Effector memory CD4-positive, alpha-beta T cell (primary cell): ENCODE measurements at places on chromosomes 5 and 9.
A peak's percentile ranks its signal among the peaks of the same experiment; 100 is the strongest.

DNA sequence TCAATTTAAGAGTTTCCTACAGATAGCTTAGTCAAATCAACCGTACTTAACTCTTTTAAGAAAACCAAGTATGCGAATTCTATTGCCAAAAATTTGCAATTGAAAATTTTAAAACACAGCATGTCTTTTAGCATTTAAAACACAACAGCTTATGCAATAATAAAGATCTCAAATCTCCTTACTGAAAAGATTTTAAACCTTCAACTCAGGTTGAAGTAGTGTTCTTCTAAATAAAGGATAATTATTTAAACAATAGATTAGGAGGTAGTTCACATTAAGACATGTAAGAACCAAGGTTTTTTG, 5.5 kb downstream of the NR3C1 start:
- no peaks in the 10 kb centered on the region for H3K27me3 ChIP-seq
- DNase-seq, result no peak
- H3K27ac ChIP-seq, result no peak overlapping the region
- peaks cover 9% of the 10 kb centered on the region for H3K36me3 ChIP-seq
- peak overlapping the region; percentile 41 for H3K4me3 ChIP-seq

DNA sequence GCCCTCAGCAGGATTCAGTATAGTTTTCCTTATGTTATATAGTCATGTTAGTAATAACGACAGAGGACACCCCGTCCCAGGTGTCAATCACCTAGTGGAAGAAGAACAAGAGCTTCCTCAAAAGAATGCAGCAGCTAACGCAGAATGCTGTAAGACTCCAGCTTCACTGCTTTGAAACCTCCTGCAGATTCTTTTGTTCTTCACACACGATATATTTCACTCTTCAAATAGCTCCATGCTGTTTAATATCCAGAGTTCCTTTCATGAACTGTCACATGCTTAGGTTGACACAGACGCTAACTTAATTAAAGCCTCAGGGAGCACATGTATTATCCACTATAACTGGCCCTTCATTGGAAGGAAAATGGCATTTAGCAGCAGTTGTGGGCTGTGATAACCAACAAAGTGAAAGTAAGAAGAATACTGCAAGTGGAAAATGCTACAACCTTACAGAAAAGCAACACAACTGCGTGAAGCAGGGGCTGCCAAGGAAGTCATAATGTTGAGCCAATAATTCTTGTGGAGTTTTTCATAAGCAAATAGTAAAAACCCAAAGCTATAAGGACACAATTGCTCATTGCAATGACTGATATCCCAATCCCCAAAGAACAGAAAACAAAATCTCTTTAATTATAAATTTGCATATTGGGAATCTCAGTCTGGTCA, 387.5 kb downstream of the PLK2 start:
- H3K27ac ChIP-seq, result no peak overlapping the region
- H3K36me3 ChIP-seq, result no peaks in the 10 kb centered on the region

DNA sequence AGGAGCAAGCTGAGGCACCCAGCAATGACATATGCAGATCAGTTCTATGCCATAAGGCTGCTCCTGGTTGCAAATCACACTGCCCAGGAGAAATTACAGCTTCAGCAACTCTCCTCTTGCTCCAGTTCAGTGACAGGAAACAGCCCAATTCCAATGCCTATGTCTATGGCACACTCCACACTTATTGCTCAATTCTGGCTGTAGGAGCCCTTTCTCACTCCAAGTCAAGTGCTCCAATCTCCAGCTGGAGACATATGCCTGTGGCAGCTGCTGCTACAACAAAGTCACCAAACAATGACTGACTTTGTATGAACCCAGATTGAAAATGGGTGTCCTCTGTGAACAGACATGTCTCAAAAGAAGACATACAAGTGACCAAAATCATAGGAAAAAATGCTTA, 31.8 kb upstream of the PLCXD3 start:
- H3K36me3 ChIP-seq, result no peaks in the 10 kb centered on the region
- H3K27ac ChIP-seq, result no peak overlapping the region
- H3K4me1 ChIP-seq, result no peaks in the 10 kb centered on the region
- H3K27me3 ChIP-seq, result no peaks in the 10 kb centered on the region
- no peak for DNase-seq
- no peak overlapping the region for H3K4me3 ChIP-seq

GRCh38 chr5:90381213-90381929, 28.2 kb downstream of the CETN3 start:
- H3K27me3 ChIP-seq, result no peaks in the 10 kb centered on the region
- no peaks in the 10 kb centered on the region for H3K36me3 ChIP-seq
- H3K4me1 ChIP-seq, result no peaks in the 10 kb centered on the region
- H3K27ac ChIP-seq, result no peak overlapping the region
- DNase-seq, result no peak

DNA sequence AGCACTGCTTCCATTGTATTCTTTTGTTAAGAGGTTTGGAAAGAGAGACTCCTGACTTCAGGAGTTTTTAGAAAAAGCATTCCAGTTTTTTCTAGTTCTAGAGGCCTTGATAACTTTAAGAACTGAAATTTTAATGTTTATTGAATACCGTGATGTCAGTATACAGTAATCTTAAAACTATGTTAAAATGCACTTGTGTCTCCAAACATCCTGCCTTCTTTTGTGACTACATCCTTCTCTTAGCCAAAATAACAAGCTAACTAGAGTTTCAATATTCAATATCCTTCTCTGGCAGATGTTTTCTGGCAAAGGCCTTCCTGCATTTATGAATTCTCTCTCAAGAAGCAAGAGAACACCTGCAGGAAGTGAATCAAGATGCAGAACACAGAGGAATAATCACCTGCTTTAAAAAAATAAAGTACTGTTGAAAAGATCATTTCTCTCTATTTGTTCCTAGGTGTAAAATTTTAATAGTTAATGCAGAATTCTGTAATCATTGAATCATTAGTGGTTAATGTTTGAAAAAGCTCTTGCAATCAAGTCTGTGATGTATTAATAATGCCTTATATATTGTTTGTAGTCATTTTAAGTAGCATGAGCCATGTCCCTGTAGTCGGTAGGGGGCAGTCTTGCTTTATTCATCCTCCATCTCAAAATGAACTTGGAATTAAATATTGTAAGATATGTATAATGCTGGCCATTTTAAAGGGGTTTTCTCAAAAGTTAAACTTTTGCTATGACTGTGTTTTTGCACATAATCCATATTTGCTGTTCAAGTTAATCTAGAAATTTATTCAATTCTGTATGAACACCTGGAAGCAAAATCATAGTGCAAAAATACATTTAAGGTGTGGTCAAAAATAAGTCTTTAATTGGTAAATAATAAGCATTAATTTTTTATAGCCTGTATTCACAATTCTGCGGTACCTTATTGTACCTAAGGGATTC, 43.1 kb downstream of the NDFIP1 start:
- peak; percentile 16 for DNase-seq
- H3K4me3 ChIP-seq, result no peak overlapping the region
- peaks cover 3% of the 10 kb centered on the region for H3K4me1 ChIP-seq
- H3K27me3 ChIP-seq, result no peaks in the 10 kb centered on the region

- H3K27me3 ChIP-seq, result no peaks in the 10 kb centered on the region
- H3K36me3 ChIP-seq, result no peaks in the 10 kb centered on the region
- H3K4me3 ChIP-seq, result no peak overlapping the region
- H3K4me1 ChIP-seq, result peaks cover 6% of the 10 kb centered on the region
- no peak overlapping the region for H3K27ac ChIP-seq
Observed at GRCh38 chr9:19976226-19976625, 187.4 kb upstream of the SLC24A2 start.
